Activated CD4-positive, alpha-beta memory T cell treated with anti-CD3 and anti-CD28 coated beads, Interleukin-2, amount 10 ng/mL, durations not matched to agents 7 days and 5 days (primary cell): ENCODE measurements at places on chromosomes 1 and 21. TPM values are rescaled to one million over a fixed set of nuclear protein-coding genes. Genes with fewer than 3 reads are reported as not detected.
A peak's percentile ranks its signal among the peaks of the same experiment; 100 is the strongest.

The CFAP141 gene
- total RNA-seq, result not detected

DNA sequence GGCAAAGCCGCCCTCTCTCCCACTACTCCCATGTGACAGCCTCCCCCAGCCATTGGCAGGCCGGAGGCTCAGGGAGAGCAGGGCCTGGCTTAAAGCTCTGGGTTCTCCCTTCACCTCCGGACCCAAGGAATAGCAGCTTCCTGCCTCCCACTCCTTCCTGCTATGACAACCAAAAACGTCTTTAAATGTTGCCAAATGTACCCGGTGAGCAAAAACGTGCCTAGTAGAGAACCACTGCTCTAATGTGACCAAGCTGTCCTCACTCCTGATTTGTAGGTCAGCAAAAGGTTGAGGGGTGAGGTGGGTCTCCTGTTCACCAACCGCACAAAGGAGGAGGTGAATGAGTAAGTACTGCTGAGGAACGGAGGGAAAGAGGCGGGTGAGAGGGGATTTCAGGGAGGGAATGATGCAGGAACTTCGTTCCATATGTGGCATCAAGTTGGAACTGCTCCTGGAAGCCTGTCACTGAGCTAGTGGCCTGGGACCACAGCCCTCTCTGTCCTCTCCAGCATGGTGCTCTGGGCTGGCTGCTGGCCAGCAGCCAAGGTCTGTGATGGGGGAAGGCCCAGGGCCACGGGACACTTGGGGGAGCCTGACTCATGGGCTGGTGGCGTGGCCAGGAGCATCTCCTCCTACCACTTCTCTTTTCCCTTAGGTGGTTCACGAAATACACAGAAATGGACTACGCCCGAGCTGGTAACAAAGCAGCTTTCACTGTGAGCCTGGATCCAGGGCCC lies 5.7 kb downstream of the MRTO4 start:
- DNase-seq, result no peak
- H3K27ac ChIP-seq, result peak overlapping the region; percentile 63
- H3K4me1 ChIP-seq, result peaks cover 31% of the 10 kb centered on the region

DNA sequence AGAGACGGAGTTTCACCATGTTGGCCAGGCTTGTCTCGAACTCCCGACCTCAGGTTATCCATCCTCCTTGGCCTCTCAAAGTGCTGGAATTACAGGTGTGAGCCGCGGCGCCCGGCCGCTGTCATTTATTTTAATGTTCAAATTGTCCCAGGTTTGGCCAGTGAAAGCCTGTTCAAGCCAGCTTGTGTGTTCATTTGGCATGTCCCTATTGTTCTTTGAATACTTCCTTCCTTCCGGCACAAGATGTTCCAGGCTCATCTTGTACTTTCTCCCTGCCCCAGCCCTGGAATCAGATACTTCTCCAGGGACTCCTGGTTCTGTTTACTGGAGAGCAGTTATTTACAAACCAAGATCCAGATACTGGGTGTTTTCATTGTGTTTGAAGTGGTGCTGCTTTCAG lies 37.0 kb downstream of the ZBTB8B start:
- peaks cover 7% of the 10 kb centered on the region for H3K4me1 ChIP-seq
- H3K27ac ChIP-seq, result no peak overlapping the region
- H3K27me3 ChIP-seq, result peaks cover 47% of the 10 kb centered on the region
- DNase-seq, result no peak
- no peaks in the 10 kb centered on the region for H3K36me3 ChIP-seq

- peaks cover 7% of the 10 kb centered on the region for H3K4me1 ChIP-seq
- no peak for DNase-seq
- peaks cover 32% of the 10 kb centered on the region for H3K27me3 ChIP-seq
- no peak overlapping the region for H3K4me3 ChIP-seq
- H3K36me3 ChIP-seq, result no peaks in the 10 kb centered on the region
- H3K27ac ChIP-seq, result no peak overlapping the region
Observed at GRCh38 chr21:34695434-34695833, 26.6 kb downstream of the CLIC6 start.

The GRHL3 gene
- total RNA-seq, result 0.10 TPM

GRCh38 chr21:37805266-37805665 lies 111.0 kb downstream of the KCNJ6 start:
- no peaks in the 10 kb centered on the region for H3K36me3 ChIP-seq
- no peak for DNase-seq
- no peaks in the 10 kb centered on the region for H3K4me1 ChIP-seq
- no peaks in the 10 kb centered on the region for H3K27me3 ChIP-seq
- H3K27ac ChIP-seq, result no peak overlapping the region
- no peak overlapping the region for H3K4me3 ChIP-seq

GRCh38 chr1:36239941-36240637 lies 15.8 kb downstream of the THRAP3 start:
- DNase-seq, result no peak
- peaks cover 51% of the 10 kb centered on the region for H3K36me3 ChIP-seq
- peaks cover 20% of the 10 kb centered on the region for H3K4me1 ChIP-seq
- no peaks in the 10 kb centered on the region for H3K27me3 ChIP-seq

The MMP23B gene
- total RNA-seq, result 2.4 TPM

DNA sequence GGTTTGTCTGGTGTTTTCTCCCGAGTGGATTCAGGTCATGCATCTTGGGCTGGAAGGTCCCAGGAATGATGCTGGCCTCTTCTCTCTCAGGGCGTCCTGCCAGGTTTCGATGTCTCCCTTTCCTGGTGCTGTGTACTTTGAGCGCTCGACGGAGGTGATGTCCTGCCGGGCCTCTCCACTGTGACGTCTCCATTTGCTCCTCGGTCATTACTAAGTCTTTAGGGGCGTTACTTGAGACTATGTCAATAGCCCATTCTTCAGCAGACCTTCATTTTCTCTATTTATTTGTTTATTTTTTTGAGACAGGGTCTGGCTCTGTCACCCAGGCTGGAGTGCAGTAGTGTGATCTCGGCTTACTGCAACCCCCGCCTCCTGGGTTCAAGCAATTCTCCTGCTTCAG lies 37.2 kb upstream of the TNFRSF1B start:
- H3K4me3 ChIP-seq, result no peak overlapping the region
- H3K27me3 ChIP-seq, result no peaks in the 10 kb centered on the region
- no peak for DNase-seq
- peaks cover 37% of the 10 kb centered on the region for H3K36me3 ChIP-seq
- H3K4me1 ChIP-seq, result peaks cover 57% of the 10 kb centered on the region

The SLC16A4 gene
- 0.35 TPM for total RNA-seq

GRCh38 chr1:183776731-183777130 lies 28.2 kb upstream of the RGL1 start:
- no peaks in the 10 kb centered on the region for H3K4me1 ChIP-seq
- no peaks in the 10 kb centered on the region for H3K27me3 ChIP-seq
- no peak for DNase-seq
- no peak overlapping the region for H3K4me3 ChIP-seq
- no peak overlapping the region for H3K27ac ChIP-seq

DNA sequence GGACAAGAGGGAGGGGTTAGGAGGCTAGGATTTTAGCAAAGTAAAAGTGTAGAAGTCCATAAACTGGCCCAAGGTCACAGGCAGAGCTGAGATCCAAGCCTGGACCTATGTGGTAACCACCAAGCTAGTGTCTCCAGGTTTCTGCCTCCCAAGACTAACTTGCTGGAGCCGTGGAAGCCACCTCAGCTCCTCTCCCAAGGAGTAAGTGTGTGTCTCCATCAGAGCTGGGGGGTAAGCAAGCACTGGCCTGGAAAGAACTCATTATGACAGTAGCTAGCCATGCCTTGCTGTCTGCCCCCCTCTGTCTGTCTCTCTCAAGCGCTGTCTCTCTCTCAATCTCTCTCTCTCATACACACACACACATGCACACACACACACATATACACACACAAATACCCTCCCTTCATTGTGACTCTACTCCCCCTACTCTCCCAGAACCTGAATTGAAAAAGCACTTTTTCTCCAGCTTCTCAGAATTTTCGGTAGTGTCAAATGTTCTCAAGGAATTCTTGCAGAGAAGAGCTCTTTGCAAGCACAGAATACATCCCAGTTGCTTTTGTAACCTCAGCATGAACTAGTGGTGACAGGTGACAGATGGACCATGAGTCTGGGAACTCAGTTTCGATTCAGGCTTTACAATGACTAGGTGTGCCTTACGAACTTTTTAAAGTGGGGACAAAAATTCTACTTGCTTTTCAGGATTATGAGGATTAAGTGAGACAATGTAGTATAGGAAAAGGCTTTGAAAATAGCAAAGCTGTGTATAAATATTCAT lies 238.0 kb upstream of the FGGY start:
- peaks cover 4% of the 10 kb centered on the region for H3K27me3 ChIP-seq
- H3K36me3 ChIP-seq, result no peaks in the 10 kb centered on the region
- DNase-seq, result no peak
- peaks cover 27% of the 10 kb centered on the region for H3K4me1 ChIP-seq
- no peak overlapping the region for H3K27ac ChIP-seq

The MCOLN2 gene
- total RNA-seq, result 28.2 TPM

DNA sequence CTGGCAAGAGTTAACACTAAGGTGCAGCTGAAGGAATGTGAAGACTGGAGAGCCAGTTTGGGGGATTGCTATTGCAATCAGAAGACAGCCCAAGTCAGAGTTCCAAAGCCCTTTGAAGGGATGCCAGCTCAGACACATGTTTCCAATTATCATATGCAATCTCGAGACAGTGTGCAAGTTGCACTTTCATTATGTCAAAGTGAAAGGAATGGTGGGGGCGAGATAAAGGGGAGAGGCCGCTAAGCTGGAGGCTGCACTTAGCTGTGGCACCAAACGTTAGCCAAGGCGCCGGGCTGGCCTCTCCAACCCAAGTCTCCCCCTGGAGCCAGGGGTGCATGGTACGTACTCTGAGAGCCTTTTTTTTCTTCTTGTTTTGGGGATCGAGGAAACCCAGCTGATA lies 58.0 kb downstream of the NGF start:
- no peaks in the 10 kb centered on the region for H3K4me1 ChIP-seq
- H3K4me3 ChIP-seq, result no peak overlapping the region
- no peak overlapping the region for H3K27ac ChIP-seq
- no peaks in the 10 kb centered on the region for H3K36me3 ChIP-seq
- H3K27me3 ChIP-seq, result peaks cover 7% of the 10 kb centered on the region

DNA sequence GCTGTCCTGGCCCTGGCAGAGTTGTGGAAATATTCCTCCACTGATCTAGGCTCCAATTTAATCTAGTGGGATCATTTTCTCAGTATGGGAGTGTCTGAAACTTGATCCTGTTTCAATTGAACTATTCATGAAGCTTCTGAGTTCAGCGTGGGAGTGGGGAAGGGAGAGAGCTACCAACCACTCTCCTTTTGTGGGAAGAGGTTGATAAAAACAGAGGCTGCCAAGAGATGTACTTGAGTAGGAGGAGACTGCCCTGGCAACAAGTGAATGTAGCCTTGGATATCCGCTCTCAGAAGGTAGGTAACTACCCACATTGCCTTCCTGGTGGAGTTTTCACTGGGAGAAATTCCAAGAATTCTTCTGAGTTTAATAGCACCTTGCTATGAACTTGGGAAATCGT lies at the start of gene CTXND2:
Gene CTXND2, plus strand, starts transcription at position 119 of the 400 bp plus-strand sequence. CDS start 25,179 bp downstream, outside the sequence.
- H3K36me3 ChIP-seq, result peaks cover 5% of the 10 kb centered on the region
- DNase-seq, result no peak
- peaks cover 43% of the 10 kb centered on the region for H3K4me1 ChIP-seq
- H3K27me3 ChIP-seq, result peaks cover 10% of the 10 kb centered on the region
- no peak within 1 kb of the TSS for H3K4me3 ChIP-seq
- H3K27ac ChIP-seq, result no peak within 1 kb of the TSS

The APOBEC4 gene
- not detected for total RNA-seq

The TMEM269 gene
- total RNA-seq, result not detected

- no peaks in the 10 kb centered on the region for H3K27me3 ChIP-seq
- no peaks in the 10 kb centered on the region for H3K4me1 ChIP-seq
- H3K4me3 ChIP-seq, result no peak overlapping the region
- H3K27ac ChIP-seq, result no peak overlapping the region
Observed at GRCh38 chr1:71193153-71193552, 112.3 kb upstream of the ZRANB2 start.

- DNase-seq, result peak; percentile 58
- H3K27me3 ChIP-seq, result peaks cover 17% of the 10 kb centered on the region
- H3K36me3 ChIP-seq, result no peaks in the 10 kb centered on the region
- no peak overlapping the region for H3K27ac ChIP-seq
- no peak overlapping the region for H3K4me3 ChIP-seq
- H3K4me1 ChIP-seq, result no peaks in the 10 kb centered on the region
Observed at GRCh38 chr1:207997486-207998268, 86.8 kb upstream of the CD34 start.

DNA sequence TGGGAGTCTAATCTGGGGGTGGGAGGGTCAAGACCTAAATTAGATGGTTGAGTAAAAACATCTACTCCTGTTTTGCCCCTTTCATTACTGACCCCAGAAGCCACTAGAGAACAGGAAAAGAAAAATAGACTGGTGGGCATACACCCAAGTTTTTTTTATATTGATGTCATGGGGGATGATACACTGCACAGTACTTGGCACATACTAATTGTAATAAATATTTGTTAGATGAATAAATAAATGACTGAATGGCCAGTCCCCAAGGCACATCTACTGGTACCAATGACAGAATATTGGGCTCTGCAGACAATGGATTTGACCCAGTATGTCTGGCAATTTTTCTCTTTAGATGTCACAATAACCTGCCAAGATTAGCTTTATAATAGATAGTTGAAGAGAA lies 36.8 kb upstream of the PTBP2 start:
- no peak overlapping the region for H3K27ac ChIP-seq
- DNase-seq, result no peak
- H3K4me3 ChIP-seq, result no peak overlapping the region
- H3K36me3 ChIP-seq, result no peaks in the 10 kb centered on the region
- no peaks in the 10 kb centered on the region for H3K27me3 ChIP-seq
- H3K4me1 ChIP-seq, result no peaks in the 10 kb centered on the region

The ACKR1 gene
- total RNA-seq, result not detected

DNA sequence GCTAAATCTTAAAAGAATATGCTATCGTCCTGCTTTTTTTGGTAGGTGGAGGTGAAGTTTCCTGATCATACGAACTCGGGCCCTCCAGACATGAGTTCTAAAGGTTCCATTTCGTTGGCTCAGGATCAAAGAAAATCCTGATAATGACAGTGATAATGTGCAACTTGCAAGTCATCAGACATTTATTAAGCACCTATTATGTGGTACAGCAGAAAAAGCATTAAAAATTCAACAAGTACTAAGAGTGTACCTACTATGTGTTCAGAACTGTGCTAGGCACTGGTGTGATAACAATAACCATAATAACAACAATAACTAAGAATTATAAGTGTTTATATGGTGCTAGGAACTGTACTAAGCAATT lies 3.9 kb upstream of the IER5 start:
- peaks cover 3% of the 10 kb centered on the region for H3K27me3 ChIP-seq
- peaks cover 4% of the 10 kb centered on the region for H3K36me3 ChIP-seq
- H3K27ac ChIP-seq, result no peak overlapping the region
- H3K4me1 ChIP-seq, result peaks cover 45% of the 10 kb centered on the region

The VWA5B1 gene
- total RNA-seq, result not detected

DNA sequence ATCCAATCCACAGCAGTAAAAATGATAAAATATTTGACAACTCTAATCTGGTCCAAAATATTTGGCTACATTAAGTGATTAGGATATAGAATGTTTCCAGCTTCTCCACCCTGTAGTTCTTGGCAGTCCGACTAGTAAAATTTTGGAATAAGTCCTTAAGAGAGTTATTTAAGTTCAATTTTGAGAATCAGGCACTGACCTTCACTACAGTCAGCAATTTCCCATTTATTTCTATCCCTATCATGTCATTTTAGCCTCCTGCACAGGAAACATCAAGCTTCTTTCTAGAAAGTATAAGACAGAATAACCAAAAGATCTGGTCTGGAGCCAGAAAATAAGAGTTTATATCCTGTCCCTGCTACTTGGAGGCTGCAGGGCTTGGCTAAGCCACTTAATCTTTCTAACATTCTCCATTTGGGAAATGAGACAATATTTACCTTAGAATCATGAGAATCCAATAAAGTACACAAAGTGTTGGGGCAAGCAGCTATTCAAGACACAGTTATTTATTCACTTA lies 162.2 kb downstream of the DPYD start:
- no peak overlapping the region for H3K4me3 ChIP-seq
- H3K36me3 ChIP-seq, result peaks cover 9% of the 10 kb centered on the region
- H3K4me1 ChIP-seq, result no peaks in the 10 kb centered on the region
- H3K27ac ChIP-seq, result no peak overlapping the region
- DNase-seq, result no peak
- no peaks in the 10 kb centered on the region for H3K27me3 ChIP-seq
